ENCODE measurements at places on chromosomes 7 and 10.

GRCh38 chr10:79300711-79301110 is 46.6 kb upstream of the PPIF start:
- DNase-seq: no peak

DNA sequence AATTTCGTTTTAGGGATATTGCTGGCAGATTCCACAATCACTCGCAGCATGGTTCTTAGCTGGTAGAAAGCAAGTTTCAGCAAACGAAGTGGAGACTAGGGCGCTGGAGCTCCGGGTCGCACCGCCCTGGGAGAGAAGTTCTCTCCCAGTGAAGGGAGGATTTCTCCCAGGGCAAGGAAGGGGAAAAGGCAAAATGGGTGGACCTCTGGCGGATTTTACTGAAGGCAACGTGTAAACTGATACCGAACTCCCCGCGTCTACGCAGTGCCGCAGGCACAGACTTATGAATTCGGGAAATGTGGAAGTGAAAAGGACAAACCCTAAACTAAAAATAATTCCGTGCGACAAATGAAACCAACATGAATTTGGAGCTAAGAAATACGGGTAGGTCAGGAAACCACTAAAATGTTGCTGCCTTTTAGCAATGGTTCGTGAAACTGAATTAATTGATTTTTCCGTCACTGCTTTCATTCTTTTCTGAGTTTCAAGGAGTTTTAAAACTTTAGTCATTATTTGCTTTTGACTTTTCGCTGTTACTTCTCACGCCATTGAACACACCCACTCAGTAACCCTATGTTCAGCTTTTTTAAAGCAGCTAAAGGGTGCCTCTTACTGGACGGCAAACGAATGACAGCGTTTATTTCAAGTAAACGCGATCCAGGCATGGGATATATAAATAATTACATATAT is at the start of gene MYOF:
TSS of gene MYOF (minus strand) at position 190 of the 690 bp plus-strand sequence. CDS start at position 50, 140 bp downstream.
- peak; percentile 33 for DNase-seq

DNA sequence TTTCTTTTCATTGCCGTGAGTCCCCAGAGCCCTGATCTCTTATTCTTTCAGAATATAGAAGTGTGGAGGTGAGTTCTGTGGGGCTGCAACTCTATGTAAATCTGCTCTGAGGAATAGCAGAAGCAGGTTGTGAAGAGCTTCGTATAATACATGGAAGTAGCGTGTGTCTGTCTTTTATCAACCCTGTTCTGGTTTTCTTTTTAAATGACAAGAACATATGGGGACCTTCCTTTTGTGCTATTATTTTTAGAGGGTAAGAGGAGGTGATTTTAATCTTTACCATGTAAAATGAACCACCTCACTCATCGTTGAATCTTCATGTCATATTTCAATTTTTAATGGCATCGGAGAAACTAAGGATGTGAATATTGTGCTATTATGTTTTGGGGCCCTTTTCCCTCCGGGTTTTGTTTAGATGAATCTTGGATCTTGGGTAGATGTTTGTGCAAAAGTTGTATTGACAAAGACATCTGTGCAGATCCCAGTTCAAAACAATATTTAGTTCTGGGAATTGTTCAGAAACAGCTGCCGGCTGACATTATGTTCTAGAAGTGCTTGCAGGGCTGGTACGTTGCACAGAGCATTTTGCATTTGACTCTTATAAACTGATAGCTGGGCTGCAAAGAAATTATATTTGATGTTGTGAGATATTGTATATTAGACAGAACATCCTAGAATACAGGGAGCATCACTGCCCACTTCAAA is 46.7 kb downstream of the PLXDC2 start:
- no peak for DNase-seq

- DNase-seq: no peak
Measured at GRCh38 chr10:103983367-103983911, 16.5 kb downstream of the SLK start.

GRCh38 chr10:129494740-129495139 is 27.7 kb downstream of the MGMT start:
- no peak for DNase-seq

DNA sequence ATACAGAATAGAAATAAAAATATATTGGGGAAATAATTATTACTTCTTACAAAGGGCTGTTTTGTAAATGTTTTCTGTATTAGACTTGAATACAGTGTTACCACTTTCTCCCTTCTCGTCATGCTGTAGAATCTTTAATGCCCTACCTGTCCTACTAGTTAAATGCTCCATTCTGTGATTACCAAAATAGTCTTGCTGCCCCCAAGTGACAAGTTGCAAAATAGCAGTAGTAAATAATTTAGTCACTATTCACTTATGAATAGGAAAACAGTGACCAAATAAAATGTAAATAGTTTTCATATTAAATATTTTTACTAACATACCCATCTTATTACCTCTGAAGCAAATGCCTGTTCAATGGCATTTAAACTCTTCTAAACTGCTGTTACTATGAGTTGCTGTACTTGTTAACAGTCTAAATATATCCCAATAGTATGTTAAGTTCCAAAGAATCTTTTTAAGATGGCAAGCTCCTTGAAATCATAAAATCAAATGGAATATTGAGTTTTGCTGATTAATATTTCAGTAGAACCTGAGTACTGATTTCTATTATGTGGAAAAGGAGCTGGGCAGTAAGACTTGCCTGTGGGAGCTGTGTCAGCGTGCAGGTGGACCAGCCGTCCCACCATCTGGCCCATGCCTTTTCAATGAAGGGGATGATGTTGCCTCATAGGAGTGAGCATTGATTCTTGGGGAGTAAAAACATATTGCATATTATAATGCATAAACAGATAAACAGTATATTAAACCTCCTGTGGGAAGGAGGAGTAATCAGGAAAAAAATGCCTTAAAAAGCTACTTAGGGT is 18.1 kb upstream of the OIT3 start:
- DNase-seq: no peak

DNA sequence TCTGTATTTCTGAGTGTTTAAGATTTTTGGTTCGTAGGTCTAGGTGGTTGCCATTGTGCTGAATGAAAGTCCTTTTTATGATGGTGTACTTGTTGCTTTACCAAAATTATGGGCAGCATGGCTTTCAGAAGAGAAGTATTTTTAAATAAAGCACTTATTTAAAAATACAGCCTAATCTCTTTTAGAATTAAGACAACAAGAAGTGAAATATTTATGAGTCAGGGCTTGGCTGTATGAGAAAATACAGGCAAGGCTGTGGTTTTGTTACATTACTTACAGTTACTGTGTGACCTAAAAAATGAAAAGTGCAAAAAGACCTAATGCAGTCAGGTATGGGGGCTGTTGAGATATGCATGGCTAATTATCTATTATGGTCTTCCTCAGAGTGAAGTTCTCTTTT is 185.2 kb upstream of the PPP1R3A start:
- no peak for DNase-seq

DNA sequence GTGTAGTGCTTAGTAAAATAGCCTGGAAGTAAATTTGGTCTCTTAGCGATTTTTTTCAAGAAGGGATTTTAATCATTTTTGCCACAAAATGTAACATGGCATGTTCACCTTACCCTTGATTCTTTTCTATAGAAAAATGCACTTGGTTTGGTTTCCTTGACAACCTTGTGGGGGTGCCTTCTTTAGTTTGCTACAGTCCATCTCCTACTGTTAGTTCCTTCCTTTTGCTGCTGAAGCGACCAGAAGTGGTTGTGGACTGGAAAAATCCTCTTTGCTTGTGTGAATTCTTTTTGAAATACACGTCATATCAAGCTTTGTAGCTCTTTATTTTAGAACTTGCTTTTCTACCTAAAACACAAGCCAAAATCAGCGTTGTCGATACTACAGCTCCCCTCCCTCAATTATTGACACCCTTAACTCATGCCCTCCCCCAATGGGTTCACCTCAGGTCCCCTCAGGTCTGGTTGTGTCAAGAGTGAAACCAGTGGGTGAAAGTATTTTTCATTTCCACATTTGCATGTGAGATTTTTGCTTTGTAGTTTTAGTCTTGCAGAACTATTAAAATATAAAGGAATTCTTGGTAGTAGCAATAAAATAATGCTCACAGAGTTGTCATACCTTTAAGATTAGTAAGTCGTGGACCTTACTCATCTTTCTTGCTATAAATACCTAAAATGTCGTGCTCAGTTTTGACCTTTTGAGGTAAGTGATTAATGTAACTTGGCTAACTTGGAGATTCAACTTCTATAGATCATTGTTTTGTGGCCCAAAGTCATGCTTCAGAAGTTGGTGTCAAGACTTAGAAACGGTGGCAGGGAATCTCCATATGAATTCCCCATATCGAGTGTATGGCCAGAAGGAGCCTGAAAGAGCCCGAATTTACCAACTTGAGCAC is 1.5 kb downstream of the ACTR3B start:
- no peak for DNase-seq

DNA sequence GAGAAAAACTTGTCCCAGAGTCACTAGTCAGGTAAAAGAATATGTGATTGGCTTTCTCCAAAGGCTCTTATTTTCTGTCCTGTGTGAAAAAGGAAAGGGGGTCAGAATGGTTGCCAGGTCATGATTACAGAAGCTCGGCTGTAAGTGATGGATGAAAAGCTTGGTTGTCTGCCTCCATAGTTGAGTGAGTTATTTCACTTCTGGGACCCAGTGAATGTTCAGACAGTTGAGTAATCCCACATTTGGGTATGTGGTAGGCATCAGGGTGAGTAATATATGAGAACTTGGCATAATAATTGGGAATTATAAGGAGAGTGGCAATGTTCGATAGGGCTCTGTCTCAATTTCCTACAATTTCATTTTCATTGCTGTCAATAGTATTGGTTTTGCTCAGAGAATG is 72.5 kb downstream of the BBS9 start:
- no peak for DNase-seq

GRCh38 chr10:36717118-36717517 is 408.3 kb upstream of the ANKRD30A start:
- DNase-seq: no peak
